ENCODE measurements at places on chromosomes 12 and 14. TPM values are rescaled to one million over a fixed set of nuclear protein-coding genes. Genes with fewer than 3 reads are reported as not detected.

DNA sequence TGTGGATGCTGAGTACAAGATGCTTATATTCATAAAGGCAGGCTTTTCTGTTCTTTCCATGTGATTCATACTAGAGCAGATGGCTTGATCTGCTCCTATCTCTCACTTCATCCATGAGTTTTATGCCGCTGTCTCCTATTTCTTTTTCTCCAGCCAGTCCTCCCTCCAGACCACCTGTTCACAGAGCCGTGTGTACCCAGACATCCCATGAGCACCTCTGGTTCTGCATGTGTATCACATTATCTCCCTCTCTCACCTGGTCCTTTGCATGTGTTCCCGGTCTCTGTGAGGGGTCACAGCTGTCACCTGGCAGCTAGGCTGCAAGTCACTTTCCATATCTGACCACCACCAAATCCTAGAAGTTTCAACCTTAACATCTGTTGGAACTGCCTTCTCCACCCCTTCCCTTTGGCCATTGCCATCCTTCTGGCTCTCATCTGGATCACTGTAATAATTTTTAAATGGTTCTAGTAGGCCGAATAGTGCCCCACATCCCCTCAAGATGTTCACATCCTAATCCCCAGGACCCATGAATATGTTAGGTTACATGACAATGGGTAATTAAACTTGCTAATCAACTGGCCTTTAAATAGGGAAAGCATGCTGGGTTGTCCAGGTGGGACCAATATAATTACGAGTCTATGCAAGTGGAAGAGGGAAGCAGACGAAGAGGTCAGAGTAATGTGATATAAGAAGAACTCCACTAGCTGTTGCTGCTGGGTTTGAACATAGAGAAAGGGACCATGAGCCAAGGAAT lies 168.1 kb downstream of the SNAPC1 start:
- no peak for DNase-seq

GRCh38 chr12:45712319-45712718 lies 17.2 kb upstream of the ARID2 start:
- no peak for DNase-seq

KRT71 gene
- total RNA-seq = not detected

SDR9C7 gene
- total RNA-seq = 0.12 TPM

DNA sequence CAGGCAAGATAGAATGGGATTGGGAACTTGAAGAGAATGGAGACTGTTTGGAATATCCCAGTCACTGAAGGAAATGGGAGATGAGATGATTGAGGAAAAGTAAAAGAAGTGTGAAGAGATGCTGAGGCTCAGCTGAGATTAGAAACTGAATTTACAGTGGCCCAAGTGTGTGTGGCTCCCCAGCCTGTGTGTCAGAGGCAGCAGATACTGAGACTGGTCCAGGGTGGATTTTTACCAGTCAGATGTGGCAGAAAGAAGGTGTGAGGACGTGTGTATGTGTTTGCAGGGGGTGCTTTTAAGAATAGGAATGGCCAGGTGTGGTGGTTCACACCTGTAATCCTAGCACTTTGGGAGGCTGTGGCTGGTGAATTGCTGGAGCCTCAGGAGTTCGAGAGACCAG lies 42.9 kb downstream of the PRKCH start:
- DNase-seq = no peak

GRCh38 chr12:2669560-2669959 lies 125.2 kb upstream of the FKBP4 start:
- no peak for DNase-seq

DNA sequence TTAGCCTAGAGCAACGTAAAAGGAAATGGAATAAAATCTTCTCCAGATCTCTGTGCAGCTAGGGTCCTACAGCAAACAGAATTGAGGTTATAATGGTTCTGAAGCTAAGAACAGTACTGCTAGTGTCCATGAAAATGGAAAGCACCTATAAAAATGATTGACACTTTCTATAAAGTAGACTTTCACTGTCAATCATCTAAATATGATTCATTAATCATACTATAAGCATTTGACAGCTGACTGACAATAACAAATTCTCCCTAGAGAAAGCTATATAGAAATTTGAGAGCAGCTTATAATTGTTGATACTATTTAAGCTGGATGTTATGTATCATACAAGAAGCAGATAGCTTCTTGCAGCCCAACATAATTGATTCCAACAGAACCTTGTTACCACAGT lies 80.9 kb downstream of the PDZRN4 start:
- DNase-seq = no peak

E2F7 gene
- 22.5 TPM for total RNA-seq

AGAP2 gene
- total RNA-seq = 0.02 TPM

DNA sequence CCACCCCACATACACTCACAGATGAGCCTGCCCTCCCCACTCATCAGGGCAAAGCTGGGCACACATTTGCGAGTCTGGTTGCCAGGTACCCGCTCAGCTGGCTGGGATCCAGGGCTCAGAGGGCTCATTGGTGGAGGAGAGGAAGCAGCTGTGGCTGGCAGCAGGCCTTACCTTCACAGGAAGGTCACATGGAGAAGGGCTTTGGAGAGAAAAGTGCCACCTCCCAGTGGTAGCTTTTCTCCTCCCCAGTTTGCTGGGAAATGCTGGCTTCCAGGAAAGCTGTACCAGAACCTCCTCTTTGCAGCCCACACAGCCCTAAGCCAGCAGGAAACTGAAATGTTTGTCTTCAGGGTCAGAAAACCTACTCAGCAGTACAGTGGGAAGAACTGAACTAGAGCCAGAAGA lies 55.6 kb downstream of the LGMN start:
- peak; percentile 30 for DNase-seq

DNA sequence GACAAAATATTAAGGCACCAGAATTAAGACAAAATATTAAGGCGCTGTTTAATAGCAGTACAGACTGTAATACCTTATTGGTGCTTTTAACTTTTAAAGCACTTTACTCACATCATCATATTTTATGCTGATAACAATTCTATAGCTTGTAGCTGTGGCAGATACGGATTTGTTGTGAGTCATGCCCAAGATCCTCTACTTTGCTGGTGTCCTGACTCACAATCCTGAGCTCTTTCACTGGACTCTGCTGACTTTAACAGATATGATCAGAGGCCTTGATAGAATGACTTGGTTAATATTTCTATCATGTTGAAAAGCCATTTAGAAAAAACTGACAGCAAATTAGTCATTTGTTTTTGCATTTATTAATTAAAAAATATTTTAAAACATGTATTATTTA lies 99.0 kb upstream of the PKP2 start:
- DNase-seq = peak; percentile 14

DNA sequence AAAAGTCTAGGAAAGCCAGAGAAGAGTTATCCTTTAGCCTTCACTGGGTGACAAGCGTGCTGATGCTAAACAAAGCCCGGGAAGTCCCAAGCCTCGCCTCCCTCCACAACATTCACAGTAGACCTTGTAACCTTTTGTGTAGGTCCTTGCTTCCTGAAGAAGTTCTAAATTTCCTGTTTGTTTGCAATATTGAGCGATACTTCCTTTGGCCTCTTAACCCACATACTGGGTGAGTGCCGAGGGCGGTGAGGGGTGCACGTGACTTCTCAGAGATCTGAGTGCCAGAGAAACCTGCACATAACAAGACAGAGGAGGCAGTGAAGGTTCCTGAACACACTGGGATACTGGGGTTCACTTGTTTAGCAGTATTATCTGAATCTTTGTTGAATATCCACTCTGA lies 134.3 kb downstream of the PLXNC1 start:
- DNase-seq = no peak

RABGGTA gene
- 14.7 TPM for total RNA-seq

GLT1D1 gene
- total RNA-seq = not detected

KLRB1 gene
- total RNA-seq = not detected

- no peak for DNase-seq
Observed at GRCh38 chr14:96212896-96213295, 8.3 kb downstream of the BDKRB2 start.

LHX5 gene
- total RNA-seq = not detected

GRCh38 chr14:32509632-32510187 lies 180.6 kb downstream of the AKAP6 start:
- peak; percentile 95 for DNase-seq

DYRK2 gene
- total RNA-seq = 17.3 TPM

GRCh38 chr12:108379823-108380222 lies 40.7 kb upstream of the CMKLR1 start:
- DNase-seq = no peak

ESPL1 gene
- total RNA-seq = 19.1 TPM

DNA sequence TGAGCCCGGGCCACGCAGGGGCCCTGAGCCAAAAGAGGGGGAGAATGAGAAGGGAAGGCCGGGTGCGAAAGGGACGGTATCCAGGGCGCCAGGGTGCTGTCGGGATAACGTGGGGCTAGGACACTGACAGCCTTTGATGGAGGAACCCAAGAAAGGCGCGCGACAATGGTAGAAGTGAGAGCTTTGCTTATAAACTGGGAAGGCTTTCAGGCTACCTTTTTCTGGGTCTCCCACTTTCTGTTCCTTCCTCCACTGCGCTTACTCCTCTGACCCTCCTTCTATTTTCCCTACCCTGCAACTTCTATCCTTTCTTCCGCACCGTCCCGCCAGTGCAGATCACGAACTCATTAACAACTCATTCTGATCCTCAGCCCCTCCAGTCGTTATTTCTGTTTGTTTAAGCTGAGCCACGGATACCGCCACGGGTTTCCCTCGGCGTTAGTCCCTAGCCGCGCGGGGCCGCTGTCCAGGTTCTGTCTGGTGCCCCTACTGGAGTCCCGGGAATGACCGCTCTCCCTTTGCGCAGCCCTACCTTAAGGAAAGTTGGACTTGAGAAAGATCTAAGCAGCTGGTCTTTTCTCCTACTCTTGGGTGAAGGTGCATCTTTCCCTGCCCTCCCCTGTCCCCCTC lies 3.0 kb downstream of the SSTR1 start:
- DNase-seq = no peak

DNA sequence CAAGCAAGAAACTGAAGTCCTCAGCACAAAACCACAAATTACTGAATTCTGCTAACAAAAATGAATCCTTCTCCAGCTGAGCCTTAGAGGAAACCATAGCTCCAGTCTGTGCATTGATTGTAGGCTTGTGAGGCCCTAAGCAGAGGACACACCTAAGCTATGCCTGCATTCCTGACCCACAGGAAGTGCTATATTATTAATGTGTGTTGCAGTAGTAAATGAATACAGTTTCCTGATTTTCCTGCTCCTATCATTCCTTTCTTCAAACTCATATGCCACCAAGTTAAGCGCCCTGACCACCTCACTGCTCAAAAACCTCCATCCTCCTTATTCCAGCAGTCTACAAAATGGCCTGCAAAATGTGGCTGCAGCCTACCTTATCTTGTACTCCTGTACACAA lies 151.9 kb upstream of the ABCD2 start:
- no peak for DNase-seq

DNA sequence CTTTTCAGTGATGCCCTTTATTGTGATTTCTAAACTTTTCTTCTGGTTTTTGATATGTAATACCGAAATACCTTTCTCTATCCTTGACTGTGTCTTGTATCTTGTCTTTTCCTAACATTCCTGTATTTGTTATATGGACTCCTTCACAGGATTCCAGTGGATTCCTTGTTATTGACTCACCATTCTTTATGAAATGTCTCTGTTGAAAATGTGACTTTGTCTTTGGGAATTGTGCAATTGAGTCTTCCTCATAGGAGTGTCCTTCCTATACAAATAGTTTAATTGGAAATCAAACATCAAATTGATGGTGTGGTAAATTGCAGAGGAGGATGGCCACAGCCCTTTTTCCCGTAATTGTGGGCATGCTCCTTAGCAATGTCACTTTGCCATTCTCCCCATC lies 296.6 kb upstream of the KITLG start:
- DNase-seq = peak; percentile 1

GRCh38 chr14:60636879-60637478 lies 12.3 kb downstream of the SIX1 start:
- DNase-seq = no peak

TAS2R14 gene
- total RNA-seq = 1.2 TPM

L2HGDH gene
- 3.3 TPM for total RNA-seq

DNA sequence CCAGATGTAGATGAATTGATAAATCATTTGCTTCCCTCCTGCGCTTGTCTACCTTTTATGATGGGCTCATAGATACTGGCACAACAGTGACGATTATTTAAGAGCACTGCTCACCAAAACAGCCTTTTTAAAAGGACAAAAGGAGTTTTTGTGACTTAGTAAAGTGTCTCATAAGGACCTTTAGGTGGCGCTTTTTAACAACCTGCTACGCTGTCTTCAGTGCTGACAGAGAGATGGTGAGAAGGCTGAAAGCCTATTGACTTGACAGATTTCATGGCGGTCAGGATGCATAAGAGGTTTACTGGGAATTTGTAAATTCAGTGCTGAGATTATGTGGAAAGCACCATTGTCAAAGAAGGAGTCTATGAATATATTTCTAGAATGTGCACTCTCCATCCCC lies 87.6 kb downstream of the SLC15A5 start:
- peak; percentile 32 for DNase-seq

GRCh38 chr14:52153939-52154338 lies 85.1 kb upstream of the NID2 start:
- no peak for DNase-seq

FZD10 gene
- not detected for total RNA-seq

DNA sequence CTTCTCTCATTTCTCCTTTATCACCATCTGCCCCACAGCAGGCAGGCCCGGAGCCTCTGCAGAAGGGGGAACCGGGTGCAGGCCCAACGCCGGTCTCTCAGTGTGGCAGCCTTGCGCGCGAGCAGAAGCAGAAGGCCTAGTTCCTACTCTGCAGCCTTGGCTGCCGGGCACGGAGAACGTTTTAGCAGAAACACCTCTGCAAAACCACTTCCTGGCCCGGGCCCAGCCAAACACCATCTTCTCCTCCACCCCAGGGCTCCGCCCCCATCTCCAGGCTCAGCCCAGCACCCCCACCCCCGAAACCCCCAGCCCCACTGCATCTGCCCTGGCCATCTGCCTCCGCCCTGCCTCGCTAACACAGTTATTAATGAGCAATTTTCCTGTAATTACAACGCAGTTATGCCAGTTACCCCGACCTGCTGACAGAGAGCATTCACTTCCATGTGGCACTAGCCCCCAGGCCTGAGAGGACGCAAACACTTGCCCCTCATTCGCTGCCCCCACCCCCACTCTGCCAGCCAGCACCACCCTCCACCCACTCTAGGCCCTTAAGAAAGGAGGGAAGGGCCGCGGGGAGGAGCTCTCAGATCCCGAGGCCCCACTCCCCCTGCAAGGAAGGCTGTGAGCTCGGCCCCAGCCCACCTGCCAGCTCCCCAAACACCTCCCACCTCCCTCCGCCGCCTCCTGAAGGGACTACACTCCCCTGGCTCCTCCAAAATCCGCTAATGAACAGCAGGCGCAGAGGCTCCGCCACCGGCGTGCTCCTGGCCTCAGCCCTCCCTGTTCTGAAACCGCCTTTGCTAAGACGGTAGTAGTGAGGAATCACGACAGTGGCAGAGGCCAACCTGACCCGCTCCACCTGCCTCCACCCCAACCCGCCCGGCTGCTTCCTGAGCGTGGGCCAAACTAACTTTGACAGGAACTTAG lies 44.7 kb upstream of the FBRSL1 start:
- no peak for DNase-seq

DNA sequence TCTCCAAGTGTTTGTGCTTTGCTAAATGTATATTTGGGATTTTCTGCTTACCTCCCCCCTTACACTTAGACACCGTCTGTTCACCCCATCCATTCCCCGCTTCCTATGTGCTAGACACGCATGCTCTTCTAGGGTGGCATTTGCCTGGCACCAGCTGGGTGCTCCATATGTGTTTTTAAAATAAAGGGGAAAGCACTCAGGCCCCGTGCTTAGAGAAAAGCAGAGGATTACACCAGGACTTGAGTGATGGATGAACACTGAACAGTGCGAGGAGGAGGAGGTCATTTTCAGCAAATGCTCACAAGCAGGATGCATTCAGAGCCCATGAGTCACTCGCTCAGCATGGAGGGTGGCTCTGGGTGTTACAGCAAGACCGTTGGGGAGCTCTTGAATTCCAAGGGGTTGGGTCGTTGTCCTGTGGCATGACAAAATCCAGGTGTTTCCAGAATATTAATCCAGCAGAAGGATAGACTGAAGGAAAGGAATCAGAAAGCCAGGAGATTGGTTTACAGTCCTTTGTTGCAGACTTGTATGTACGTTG lies 2.9 kb upstream of the BDKRB1 start:
- peak; percentile 87 for DNase-seq
